Activated CD8-positive, alpha-beta memory T cell treated with anti-CD3 and anti-CD28 coated beads for 1 hour (primary cell): ENCODE measurements at places on chromosomes 12 and 14.

- no peak for DNase-seq
Observed at GRCh38 chr12:51401020-51401419, 9.8 kb upstream of the GALNT6 start.

GRCh38 chr12:122190842-122191668, 8.1 kb downstream of the LRRC43 start:
- DNase-seq: no peak

DNA sequence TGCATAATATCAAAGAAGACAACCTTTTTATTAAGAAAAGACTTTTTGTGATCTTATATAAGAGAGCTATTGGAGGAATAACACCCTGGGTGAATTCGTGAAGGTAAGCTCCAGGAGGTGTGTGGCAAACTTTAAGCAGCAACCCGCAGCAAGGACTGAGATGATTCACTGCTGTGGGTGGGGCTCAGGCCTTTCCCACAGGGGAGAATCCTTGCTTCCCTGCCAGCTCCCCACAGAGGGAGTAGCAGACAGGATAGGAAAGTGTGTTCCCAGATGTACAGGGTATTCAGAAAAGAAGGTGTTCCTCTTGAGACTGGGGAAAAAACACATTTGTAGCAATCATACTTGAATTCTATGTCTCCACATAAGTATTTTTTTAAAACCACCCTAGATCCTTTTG, 9.2 kb downstream of the NDUFA12 start:
- DNase-seq: no peak

DNA sequence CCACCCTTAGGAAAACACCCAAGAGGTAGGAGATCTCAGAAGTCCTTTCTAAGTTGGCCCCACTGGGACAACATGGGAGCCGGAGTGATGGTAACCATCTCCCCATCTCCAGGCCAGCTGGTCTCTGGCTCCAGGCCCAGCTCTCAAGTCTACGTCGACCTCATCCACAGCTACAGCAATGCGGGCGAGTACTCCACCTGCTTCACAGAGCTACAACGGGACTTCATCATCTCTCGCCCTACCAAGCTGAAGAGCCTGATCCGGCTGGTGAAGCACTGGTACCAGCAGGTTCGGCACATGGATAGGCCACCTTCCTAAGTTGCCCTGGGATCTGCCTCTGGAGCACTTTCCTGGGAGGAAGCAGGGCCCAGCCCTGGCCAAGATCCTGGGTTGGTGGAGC, 11.0 kb upstream of the OAS2 start:
- DNase-seq: no peak

DNA sequence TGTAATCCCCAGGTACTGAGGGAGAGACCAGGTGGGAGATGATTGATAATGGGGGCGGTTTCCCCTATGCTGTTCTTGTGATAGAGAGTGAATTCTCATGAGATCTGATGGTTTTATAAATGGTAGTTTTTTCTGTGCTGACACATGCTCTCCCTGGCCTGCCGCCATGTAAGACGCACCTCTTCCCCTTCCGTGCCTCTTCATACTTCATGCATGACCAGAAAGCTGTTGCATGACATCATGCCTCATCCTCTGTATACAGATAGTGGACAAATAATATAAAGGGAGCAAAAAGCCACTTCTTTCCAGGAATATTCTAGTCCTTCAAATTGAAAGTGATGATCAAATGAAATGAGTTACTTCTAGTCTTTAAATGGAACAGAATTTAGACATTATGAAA, 47.3 kb upstream of the LRIG3 start:
- DNase-seq: no peak

- DNase-seq: no peak
Observed at GRCh38 chr12:104467346-104467837, 10.6 kb downstream of the CHST11 start.

DNA sequence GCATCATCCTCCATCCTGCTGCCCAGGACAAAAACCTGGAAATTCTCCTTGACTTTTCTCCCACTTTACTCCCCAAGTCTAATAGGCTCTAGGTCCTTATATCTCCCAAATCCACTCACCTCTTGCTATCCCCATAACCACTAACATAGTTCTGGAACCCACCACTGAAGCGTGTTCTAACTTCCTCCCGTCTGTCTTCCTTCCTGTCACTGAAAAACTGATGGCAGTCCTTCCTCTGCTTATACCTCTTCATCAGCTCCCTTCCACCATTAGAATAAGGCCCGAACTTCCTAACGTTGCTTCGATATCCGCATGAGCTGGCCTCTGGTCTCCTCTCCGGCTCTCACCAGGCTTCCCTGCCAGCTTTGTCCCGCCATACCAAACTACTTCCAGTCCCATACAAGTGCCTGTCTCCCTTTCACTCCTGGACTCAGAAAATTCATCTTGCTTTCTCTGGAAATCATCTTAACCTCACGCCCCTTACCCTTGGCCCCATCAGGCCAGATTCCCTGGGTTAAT, 63.0 kb upstream of the BCL2L14 start:
- no peak for DNase-seq

DNA sequence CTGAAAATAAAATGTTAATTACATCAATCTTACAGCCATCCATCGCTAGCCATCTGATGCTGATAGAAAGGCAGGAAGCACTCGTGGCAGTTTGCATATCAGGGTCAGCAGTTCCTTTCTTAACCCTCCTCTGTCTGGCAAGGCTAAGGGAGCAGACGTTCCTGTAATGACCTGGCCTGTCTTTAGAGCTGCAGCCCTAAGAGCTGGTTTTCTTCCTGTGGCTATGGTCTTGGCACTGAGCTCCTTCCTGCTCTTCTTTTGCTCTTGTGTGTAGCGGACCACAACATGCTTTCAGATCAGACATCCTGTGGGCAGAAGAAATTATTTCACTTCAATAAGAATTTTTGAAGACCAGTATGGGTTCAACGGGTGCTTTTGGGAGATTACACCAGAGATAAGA, 170.4 kb downstream of the DAD1 start:
- no peak for DNase-seq

DNA sequence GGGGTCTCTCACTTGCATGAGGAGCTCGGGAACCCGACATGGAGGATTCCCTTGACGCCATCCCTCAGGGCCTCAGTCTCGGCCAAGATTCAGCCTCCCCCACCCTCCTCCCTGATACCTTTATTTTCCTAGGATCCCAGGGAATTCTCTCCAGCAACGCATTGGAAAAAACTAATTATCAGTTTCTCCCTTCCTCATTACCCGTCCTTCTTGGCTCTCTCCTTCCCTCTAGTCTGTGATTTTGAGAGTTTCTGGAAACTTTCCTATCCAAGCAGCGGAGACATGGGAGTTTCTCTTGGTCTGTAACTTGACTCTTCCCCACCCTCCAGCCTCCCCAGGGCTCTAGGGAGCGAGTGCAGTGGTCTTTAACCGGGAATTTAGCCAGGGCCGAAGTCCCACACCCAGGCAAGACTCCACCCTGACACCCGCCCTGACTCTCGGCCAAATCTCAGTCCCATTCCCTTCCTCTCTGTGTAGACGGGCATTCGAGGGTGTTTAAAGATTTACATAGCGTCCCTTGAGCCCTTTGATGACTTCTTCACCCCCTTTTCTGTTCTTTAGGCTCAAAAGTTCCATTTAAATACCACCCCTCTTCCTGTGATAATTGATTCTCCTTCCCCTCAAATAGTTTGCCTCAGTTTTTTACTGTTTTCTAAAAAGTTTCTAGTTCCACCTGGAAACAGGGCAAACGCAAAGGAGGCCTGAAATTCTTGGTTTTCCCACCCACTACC, 6.7 kb downstream of the HOXC5 start:
- DNase-seq: no peak

GRCh38 chr12:42447371-42447786, 121.4 kb downstream of the PPHLN1 start:
- no peak for DNase-seq

GRCh38 chr14:99936738-99937474, 128.3 kb upstream of the EVL start:
- DNase-seq: no peak

DNA sequence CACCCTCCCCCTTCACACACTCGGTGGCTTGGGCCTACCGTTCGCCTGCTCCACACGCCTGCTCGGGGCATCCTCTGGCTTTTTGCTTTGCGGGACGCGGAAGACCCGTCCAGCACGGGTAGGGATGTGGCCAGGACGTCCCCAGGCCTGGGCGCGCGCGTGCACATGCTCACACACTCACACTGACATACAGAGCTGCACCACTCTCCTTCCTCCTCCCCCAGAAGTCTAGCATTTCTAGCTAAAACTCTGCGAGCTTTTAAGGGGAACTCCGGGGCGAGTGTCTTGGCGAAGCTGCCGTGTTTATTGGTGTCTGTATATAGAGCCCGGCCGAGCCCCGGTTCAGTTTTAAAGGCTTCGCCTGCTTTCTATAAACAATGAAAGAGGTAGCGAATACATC, 5.0 kb downstream of the TBX5 start:
- DNase-seq: no peak

GRCh38 chr12:26871985-26872384, 39.0 kb upstream of the ITPR2 start:
- DNase-seq: no peak

- no peak for DNase-seq
Observed at GRCh38 chr14:99574099-99574880, 29.7 kb downstream of the CCDC85C start.

DNA sequence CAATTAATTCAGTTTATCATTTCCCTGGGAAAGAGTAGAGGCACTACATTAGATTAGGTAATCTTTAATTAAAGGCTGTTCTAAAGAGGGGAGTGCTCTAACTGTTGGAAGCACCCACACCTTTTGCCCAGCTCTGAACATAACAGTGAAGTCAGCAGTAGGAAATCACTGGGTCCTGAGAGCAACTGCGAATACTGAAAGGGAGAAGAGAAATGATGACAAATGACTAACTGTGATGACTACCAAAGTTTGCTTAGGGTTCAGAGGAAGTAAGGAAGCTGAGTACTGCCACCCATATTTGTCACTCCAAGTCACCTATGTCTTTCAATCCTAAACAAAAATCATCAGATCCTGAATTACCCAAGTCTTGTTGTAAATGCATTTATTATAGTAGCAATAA, 140.6 kb downstream of the EPS8 start:
- DNase-seq: no peak

GRCh38 chr14:60266021-60266937, 17.3 kb downstream of the PPM1A start:
- DNase-seq: no peak

DNA sequence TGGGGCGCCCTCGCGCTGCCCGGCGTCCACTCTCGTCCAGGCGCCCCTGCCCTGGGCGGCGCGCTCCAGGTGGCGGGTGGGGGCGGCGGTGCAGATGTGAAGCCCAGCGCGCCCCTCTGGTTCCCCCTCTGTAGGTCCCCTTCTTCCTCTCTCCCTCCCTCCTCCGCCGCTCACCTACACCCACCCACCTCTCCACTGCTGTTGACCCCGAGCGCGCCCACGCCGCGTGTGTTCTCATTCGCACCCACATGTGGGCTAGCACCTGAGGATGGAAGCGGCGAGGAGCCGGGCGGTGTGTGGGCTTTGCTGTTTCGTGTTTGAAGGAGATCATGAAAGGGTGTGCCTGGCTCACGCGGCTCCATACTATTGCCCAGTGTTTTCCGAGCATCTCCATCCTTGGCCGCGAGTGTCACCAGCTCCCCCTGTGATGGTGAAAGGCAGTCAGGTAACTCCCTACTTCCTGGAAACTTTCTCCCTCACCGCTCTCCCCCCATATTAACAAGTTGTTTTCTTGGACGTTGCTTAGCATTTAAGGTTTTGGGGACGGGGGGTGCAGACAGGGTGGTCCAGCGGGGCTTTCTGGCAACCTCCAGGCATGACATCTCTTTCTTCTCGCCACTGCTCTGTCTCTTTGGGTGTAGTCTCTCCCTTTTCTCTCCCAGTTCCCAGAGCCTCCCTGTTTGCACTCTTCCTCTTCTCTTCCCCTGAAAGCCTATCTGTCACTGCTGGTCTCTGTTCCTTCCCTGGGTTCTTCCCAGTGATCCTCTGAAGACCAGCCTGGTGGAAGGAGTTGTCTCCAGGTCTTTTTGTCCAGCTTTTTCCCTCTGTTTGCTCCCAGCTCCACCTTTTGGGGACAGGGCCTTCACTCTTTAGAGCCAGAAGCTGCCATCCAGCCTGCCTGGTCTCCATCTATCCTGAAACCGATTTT, 1.6 kb downstream of the CACNA1C start:
- no peak for DNase-seq

GRCh38 chr14:71438684-71439083, 493.5 kb upstream of the RGS6 start:
- DNase-seq: no peak

DNA sequence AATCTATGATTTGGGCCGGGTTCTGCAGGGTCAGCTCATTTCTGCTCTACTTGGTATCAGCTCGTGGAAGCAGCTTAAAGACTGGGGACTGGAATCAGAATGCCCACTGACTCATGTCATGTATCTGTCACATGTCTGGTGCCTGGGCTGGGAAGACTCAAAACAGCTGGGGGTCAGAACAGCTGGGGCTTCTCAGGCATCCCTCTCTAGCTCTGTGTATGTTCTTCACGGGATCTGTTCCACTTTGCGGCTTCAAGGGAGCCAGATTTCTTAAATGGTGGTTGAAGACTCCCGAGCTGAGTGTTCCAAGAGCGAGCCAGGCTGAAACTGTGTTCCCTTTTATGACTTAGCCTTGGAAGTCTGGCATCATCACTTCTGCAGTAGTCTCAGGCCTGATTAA, 11.9 kb downstream of the AEBP2 start:
- no peak for DNase-seq

DNA sequence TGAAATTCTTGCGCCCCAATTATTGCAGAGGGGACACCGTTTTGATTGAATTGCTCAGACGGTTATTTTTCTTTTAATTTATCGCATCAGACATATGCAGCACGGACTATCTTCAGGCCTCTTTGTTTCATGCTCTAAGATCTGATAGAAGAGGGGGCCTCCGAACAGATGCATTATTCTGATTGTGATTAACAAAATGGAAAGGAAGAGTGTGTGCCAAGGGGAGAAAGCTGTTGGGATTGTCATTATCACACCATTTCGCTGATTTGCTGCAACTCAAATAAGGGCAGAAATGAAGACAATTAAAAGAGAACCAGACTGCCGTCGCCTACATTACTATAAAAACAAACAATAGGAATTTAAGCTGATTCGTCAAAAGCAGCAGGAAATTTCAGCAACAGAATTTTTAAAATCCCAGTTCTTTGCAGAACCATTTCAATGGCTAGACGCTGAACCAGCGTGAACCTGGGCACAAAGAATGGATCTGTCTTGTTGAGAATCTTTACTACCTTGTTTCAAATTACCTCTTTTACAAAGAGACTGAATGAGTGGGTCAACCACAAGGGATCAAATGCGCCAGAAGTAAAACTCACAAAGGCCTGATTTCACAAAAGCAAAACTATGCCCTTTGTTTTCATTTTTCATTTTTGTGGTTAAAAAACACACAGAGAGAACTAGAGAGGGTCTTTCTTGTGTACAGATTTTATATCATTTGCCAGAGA, 30.6 kb downstream of the TMEM132D start:
- no peak for DNase-seq
